ENCODE measurements at places on chromosomes 4 and X.

GRCh38 chr4:795726-796119 is 30.2 kb downstream of the CPLX1 start:
- H3K27me3 ChIP-seq = peaks cover 16% of the 10 kb centered on the region
- DNase-seq = no peak
- no peaks in the 10 kb centered on the region for H3K36me3 ChIP-seq
- H3K4me3 ChIP-seq = no peak overlapping the region
- H3K27ac ChIP-seq = no peak overlapping the region

- H3K27me3 ChIP-seq = no peaks in the 10 kb centered on the region
- no peaks in the 10 kb centered on the region for H3K4me1 ChIP-seq
- no peak overlapping the region for H3K27ac ChIP-seq
- H3K4me3 ChIP-seq = no peak overlapping the region
- no peaks in the 10 kb centered on the region for H3K36me3 ChIP-seq
- no peak for DNase-seq
Observed at GRCh38 chr4:137541876-137542646, 9.8 kb upstream of the PCDH18 start.

GRCh38 chrX:43758044-43758443 is 101.9 kb downstream of the MAOA start:
- no peaks in the 10 kb centered on the region for H3K27me3 ChIP-seq
- DNase-seq = no peak
- no peak overlapping the region for H3K27ac ChIP-seq
- H3K4me3 ChIP-seq = no peak overlapping the region
- H3K36me3 ChIP-seq = no peaks in the 10 kb centered on the region

DNA sequence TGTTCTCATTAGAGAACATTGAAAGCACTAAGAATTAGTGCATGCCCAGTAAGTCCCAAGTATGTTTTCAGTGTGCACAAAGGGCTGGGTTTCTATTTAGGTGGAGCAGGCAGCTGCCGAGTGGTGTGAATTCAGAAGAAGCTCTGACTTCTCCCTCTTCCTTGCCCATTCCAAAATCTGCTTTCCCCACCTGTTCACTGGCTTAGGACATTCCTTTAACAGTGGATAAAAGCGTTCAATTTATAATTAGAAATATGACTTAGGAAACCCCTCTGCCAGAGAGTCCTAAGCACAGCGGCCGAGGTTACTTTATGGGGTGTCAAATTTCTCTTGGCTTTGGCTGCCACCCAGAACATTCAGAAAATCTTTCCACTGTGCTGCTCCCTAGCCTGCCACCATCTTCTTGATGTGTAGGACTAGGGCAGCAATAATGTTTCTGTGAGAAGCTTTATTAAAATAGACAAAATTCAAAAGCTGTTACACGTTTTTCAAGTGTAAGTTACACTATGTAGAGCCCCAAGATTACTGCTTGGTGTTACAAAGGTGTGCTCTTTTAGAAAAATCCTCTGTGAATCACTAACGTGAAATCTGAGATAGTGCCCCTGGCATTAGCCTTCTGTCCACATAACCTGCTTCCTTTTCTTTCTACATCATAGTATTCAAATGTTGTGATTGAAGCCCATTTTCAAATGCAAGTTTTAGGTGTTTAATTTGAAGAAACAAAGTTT is 191.6 kb upstream of the ANKRD50 start:
- H3K36me3 ChIP-seq = no peaks in the 10 kb centered on the region
- H3K4me1 ChIP-seq = no peaks in the 10 kb centered on the region
- DNase-seq = no peak
- no peak overlapping the region for H3K27ac ChIP-seq
- no peaks in the 10 kb centered on the region for H3K27me3 ChIP-seq

- H3K4me1 ChIP-seq = no peaks in the 10 kb centered on the region
- H3K27me3 ChIP-seq = no peaks in the 10 kb centered on the region
- H3K27ac ChIP-seq = no peak overlapping the region
- no peak for DNase-seq
- no peak overlapping the region for H3K4me3 ChIP-seq
Observed at GRCh38 chr4:76569706-76570105, 134.7 kb downstream of the SHROOM3 start.

- no peaks in the 10 kb centered on the region for H3K4me1 ChIP-seq
- no peaks in the 10 kb centered on the region for H3K36me3 ChIP-seq
- no peak for DNase-seq
- no peaks in the 10 kb centered on the region for H3K27me3 ChIP-seq
Observed at GRCh38 chr4:114286262-114286810, 306.9 kb upstream of the ARSJ start.

- H3K27me3 ChIP-seq = no peaks in the 10 kb centered on the region
- no peak overlapping the region for H3K4me3 ChIP-seq
- no peak overlapping the region for H3K27ac ChIP-seq
- H3K4me1 ChIP-seq = peaks cover 60% of the 10 kb centered on the region
Observed at GRCh38 chr4:153541456-153542096, 75.4 kb downstream of the TMEM131L start.

- H3K27me3 ChIP-seq = no peaks in the 10 kb centered on the region
- DNase-seq = no peak
- H3K36me3 ChIP-seq = no peaks in the 10 kb centered on the region
Observed at GRCh38 chr4:23038626-23039491, 346.1 kb downstream of the GBA3 start.

DNA sequence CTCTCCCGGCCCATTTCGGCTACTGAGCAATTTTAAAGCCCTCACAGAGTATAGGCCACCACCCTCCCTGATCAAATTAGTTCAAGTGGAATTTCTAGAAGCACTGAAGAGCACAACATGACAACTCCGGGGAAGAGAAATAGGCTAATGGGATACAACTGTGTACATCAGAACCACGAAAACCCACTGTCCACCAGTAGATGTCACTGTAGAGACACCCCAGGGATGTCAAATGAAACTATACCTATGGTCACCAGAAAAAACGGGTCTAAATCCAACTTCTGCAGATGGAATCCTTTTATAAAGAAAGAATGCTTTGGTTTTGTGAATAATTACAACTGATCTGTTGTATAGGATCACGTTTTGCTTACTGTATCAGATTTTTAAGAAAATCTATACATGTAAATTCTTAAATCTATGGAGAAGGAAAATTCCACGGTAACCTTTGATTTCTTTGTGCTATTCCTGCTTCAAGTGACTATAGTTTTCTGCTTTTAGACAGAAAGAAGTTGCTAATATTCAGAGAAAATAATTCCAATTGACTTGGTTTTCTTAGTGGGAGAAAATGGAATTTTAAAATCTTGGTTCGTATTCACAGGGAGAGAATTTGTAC is 29.5 kb upstream of the MAP3K15 start:
- H3K4me1 ChIP-seq = no peaks in the 10 kb centered on the region
- no peak overlapping the region for H3K4me3 ChIP-seq
- H3K27ac ChIP-seq = no peak overlapping the region
- DNase-seq = peak; percentile 46
- no peaks in the 10 kb centered on the region for H3K36me3 ChIP-seq
- H3K27me3 ChIP-seq = no peaks in the 10 kb centered on the region

GRCh38 chrX:109774706-109775105 is 41.6 kb upstream of the ACSL4 start:
- no peak for DNase-seq
- H3K27me3 ChIP-seq = no peaks in the 10 kb centered on the region
- no peaks in the 10 kb centered on the region for H3K36me3 ChIP-seq
- no peaks in the 10 kb centered on the region for H3K4me1 ChIP-seq
- H3K4me3 ChIP-seq = no peak overlapping the region
- H3K27ac ChIP-seq = no peak overlapping the region

DNA sequence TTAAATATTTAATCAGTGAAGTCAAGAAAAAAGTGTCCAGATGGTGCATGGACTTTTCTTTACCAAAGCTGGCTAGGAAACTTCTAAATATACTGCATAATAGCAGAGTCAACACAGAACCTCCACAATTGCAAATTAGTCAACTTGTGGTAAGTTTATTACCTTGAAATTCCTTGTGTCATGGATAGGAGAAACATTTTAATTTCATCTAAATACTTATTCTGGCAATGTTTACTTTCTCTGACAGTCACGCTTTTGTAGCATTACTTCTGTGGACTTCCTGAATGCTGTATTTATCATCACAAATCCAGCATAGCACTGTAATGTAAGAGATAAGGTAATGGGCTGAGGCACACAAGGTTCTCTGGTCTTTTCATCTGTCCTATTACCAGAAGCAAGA is 2266.1 kb downstream of the PCDH7 start:
- H3K4me1 ChIP-seq = no peaks in the 10 kb centered on the region
- H3K36me3 ChIP-seq = no peaks in the 10 kb centered on the region
- DNase-seq = no peak
- no peak overlapping the region for H3K4me3 ChIP-seq
- H3K27me3 ChIP-seq = no peaks in the 10 kb centered on the region

DNA sequence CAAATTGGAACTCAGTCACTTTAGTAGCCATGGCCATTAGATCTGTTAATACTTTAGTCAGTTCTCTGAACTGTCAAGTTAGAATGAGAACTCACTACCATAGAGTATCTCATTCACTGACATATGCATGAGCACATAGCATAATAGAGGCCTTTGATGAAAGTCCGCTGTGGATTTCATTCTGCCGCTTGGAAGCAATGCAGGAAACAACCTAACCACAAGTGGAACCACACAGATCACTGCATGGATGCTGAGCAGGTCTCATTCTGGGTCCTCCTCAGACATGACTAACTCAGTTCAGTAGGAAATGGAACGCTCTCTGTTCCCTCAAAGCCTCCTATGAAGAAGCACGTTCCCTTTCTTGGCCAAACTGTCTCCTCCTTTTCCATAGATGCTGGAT is 1624.8 kb upstream of the TENM3 start:
- H3K4me1 ChIP-seq = no peaks in the 10 kb centered on the region
- no peaks in the 10 kb centered on the region for H3K36me3 ChIP-seq
- no peak overlapping the region for H3K27ac ChIP-seq
- no peaks in the 10 kb centered on the region for H3K27me3 ChIP-seq
- DNase-seq = no peak
- H3K4me3 ChIP-seq = no peak overlapping the region

GRCh38 chr4:6228158-6229067 is 28.1 kb upstream of the JAKMIP1 start:
- no peaks in the 10 kb centered on the region for H3K27me3 ChIP-seq
- H3K4me3 ChIP-seq = no peak overlapping the region
- H3K4me1 ChIP-seq = no peaks in the 10 kb centered on the region
- no peaks in the 10 kb centered on the region for H3K36me3 ChIP-seq
- no peak for DNase-seq

DNA sequence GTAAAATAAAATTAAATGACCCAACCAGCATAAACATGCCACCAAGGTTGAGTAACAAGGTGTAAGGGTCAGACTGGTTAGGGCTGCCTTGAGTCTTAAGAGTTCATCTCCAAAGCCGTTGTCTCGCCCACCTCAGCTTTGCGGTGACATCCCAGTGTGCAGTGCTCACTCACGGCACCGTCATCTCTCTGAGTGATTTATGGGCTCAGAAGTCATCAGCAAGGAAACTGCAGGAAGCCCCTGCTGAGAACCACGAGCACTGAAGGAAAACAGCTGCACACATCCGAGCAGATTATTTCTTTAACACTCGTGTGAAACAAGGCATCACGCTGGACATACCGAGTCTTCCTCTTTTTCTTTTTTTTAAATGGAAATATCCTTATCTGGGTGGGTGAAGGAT is 411.1 kb downstream of the TRIML1 start:
- no peaks in the 10 kb centered on the region for H3K36me3 ChIP-seq
- DNase-seq = no peak
- no peak overlapping the region for H3K4me3 ChIP-seq

- H3K27ac ChIP-seq = no peak overlapping the region
- H3K36me3 ChIP-seq = no peaks in the 10 kb centered on the region
- no peaks in the 10 kb centered on the region for H3K27me3 ChIP-seq
- H3K4me3 ChIP-seq = no peak overlapping the region
- no peak for DNase-seq
- H3K4me1 ChIP-seq = no peaks in the 10 kb centered on the region
Observed at GRCh38 chrX:8907688-8908087, 106.5 kb upstream of the FAM9A start.

- no peaks in the 10 kb centered on the region for H3K4me1 ChIP-seq
- H3K36me3 ChIP-seq = no peaks in the 10 kb centered on the region
- H3K27ac ChIP-seq = no peak overlapping the region
- no peak for DNase-seq
- no peak overlapping the region for H3K4me3 ChIP-seq
Observed at GRCh38 chrX:45372151-45372550, 171.5 kb upstream of the DIPK2B start.

GRCh38 chr4:120816296-120816965 is 106.1 kb downstream of the PRDM5 start:
- H3K4me1 ChIP-seq = no peaks in the 10 kb centered on the region
- no peaks in the 10 kb centered on the region for H3K36me3 ChIP-seq
- H3K27me3 ChIP-seq = no peaks in the 10 kb centered on the region
- H3K27ac ChIP-seq = no peak overlapping the region
- DNase-seq = no peak
- no peak overlapping the region for H3K4me3 ChIP-seq

GRCh38 chrX:78330068-78330467 is 2.7 kb upstream of the CYSLTR1 start:
- no peak overlapping the region for H3K27ac ChIP-seq
- H3K4me3 ChIP-seq = peak overlapping the region; percentile 20
- H3K27me3 ChIP-seq = no peaks in the 10 kb centered on the region
